Bronchial epithelial cell (primary cell): ENCODE measurements at places on chromosomes 4 and X. TPM values are rescaled to one million over a fixed set of nuclear protein-coding genes. Genes with fewer than 3 reads are reported as not detected.

GRCh38 chr4:98383431-98384106 lies 122.4 kb downstream of the RAP1GDS1 start:
- no peak for DNase-seq

DNA sequence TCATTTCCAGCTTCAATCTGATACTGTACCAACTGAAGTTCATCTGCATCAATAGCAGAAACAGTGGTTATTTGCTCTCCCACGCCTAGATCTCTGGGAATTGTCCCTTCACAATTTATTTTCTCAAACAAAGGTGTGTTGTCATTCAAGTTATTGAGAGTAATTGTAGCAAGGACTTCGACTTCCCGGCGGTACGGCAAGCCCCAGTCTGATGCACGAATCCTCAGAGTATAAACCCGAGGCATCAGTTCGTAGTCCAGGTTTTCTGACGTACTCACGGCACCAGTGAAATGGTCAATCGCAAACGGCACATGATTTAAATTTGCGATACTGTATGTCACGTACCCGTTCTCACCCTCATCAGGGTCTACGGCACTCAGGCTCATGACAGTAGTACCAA lies 15.7 kb downstream of the FAT1 start:
- no peak for DNase-seq

- no peak for DNase-seq
Observed at GRCh38 chrX:106692425-106693065, 34.0 kb upstream of the RNF128 start.

DNA sequence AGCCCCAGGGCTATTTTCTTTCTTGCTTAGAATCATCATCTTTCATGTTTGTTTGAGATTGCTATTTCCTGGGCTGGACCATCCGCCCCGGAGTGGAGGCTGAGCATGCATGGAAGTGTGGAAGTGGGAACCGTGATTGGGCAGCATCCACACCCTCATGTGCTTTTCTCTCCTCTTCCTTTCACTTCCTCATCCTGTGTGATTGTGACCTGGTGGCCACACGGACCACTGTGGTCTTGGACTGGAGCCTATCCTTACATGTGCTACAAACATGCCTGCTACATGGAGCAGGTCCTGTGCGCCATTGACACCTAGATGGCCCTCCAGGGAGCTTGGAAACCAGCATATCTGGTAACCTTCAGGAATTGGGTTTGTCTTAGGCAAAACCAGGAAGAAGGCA lies 175.9 kb upstream of the LCORL start:
- DNase-seq, result no peak

GRCh38 chrX:17584248-17584681 lies 153.0 kb upstream of the SCML1 start:
- DNase-seq, result peak; percentile 42

- no peak for DNase-seq
Observed at GRCh38 chr4:140220058-140220457, 66.1 kb upstream of the MAML3 start.

GRCh38 chrX:40245488-40246071 lies 147.8 kb upstream of the BCOR start:
- DNase-seq, result peak; percentile 5

DNA sequence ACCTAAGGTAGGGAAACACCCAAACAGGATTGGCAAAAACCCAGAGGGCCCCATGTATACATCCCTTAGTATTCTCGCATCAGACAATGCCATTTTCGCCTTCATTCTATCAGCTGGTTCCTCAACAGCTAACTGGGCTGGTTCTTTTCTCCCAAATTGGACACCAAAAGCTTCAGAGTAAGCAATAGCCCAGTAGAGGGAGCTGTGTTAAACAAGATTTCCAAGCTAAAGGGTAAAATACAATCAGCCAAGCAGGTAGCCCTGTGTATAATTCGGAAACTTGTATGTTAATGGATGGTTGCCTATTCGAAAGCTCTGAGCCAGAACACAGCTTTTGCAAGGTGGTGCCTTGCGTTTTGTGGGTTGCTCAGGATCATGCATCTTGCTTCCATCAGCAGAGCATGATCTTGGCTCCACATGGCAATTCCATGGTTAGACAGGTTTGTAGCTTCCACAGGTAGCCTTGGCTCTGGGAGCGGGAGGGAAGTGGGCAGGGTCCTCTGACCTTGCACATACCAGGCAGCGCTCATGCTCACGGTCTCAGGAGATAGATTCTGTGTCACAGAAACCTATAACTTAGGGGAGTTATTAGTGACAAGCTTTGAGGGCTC lies 115.2 kb upstream of the LNX1 start:
- DNase-seq, result peak; percentile 62

DNA sequence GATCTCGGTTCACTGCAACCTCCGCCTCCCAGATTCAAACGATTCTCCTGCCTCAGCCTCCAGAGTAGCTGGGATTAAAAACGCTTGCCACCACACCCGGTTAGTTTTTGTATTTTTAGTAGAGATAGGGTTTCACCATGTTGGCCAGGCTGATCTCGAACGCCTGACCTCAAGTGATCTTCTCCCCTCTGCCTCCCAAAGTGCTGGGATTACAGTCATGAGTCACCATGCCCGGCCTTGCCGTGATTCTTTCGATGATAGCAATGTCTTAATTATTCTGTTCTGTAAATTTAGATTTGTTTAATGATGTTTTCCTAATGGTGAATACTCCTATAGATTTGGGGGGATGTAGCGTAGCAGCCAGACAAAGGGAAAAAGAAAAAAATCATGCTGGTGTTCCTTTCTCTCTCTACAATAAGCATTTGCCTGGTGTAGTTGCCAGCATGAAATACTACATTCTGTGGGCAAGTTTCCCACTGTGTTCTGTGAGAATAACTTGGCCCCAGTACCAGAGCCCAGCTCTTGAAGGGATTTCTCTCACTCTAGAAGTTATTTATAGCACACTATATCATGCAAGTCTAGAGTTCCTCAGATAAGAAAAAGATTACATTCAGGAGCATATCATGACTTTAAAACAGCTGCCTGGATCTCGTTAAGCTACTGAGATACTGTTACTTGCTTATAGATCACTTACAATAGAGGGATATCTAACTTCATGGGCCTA lies 15.4 kb downstream of the NIPAL1 start:
- DNase-seq, result no peak

DNA sequence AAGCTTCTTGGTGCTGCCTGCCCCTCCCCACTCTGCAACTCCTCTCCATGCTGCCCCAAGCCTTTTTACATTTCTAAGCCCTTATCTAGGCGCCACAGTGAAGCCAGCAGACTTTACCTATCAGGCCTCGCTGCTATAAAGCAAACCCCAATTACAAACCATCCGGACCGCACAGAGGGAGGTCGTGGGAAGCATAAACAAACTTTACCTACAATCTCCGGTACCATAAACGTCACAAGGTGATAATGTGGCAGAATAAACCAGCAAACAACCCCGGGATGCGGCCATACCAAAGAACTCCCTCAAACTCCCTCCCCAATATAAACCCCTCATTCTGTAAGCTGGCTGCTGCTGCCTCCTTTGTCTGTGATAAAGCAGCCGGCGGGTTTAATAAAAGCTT lies 54.0 kb upstream of the ZCCHC13 start:
- no peak for DNase-seq

- no peak for DNase-seq
Observed at GRCh38 chrX:12434493-12434892, 296.2 kb downstream of the FRMPD4 start.

DNA sequence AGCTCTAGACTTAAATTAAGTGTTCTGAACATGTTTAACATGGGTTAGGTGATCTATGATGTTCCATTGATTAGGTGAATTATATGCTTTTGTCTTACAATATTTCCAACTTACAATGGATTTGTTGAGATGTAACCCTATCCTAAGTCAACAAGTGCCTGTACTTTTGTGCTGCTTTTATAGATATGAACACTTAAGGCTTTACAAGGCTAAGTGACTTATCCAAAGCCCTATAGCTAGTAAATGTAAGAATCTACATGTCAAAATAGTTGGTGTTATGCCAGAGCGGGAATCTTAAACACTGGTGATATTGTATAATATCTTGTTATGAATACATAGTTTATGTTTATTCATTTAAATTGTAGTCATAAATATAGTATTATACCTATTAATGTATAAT lies 1629.1 kb upstream of the IGFBP7 start:
- no peak for DNase-seq

Gene SEPTIN11
- 49.2 and 49.5 TPM in 2 replicates for total RNA-seq

Gene S100G
- not detected in 2 replicates for total RNA-seq

Gene ATP10D
- 20.0 and 25.5 TPM in 2 replicates for total RNA-seq

Gene TMSB15A
- total RNA-seq, result not detected in 2 replicates

Gene TKTL2
- under 0.01 TPM in 1 of 2 replicates, not detected in the other for total RNA-seq

Gene KCNIP4
- 0.53 and 1.4 TPM in 2 replicates for total RNA-seq

Gene NOX1
- not detected in 2 replicates for total RNA-seq
